ENCODE measurements at places on chromosomes 5 and 9.
A peak's percentile ranks its signal among the peaks of the same experiment; 100 is the strongest.

DNA sequence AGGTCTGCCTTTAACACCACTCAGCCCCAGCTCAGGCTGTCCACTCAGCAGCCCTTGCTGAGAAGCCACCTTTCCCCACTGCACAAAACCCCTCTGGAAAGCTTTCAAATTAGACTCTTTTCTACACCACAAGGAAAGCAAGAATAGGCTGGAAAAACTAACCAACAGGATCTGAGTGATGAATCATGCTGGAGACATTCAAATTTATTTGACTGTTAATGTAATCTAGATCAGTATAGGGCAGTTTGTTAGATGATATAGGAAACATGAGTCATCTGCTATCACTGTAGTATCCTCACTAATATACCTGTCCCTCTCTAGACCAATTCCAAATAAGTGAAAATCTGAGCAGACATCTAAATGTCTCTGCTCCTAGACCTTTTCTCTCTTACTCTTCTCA lies 127.8 kb upstream of the PAM start:
- no peak for DNase-seq

DNA sequence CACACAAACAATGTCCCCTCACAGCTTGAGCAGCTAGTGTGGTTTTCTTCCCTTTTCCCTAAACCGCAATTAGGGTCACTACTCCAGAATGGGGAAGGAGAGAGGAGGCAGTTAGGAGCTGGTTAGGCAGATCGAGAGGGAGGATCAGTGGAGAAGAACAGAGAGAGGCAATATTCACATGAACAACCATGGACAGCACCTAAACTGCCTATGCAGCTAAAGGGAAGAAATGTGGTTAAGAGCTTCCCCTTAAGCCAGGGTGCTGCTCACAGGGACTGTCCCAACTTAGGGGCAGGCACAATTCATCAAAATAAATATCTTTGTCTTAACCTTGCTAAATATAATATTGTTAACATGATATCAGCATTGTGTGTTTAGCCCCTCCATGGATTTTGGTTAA lies 359.3 kb upstream of the CDH18 start:
- DNase-seq: no peak

- no peak for DNase-seq
These were observed 326.7 kb upstream of the EFNA5 start for GRCh38 chr5:107997338-107997980.

- DNase-seq: no peak
These were observed 22.0 kb downstream of the HINT1 start for GRCh38 chr5:131142970-131143617.

DNA sequence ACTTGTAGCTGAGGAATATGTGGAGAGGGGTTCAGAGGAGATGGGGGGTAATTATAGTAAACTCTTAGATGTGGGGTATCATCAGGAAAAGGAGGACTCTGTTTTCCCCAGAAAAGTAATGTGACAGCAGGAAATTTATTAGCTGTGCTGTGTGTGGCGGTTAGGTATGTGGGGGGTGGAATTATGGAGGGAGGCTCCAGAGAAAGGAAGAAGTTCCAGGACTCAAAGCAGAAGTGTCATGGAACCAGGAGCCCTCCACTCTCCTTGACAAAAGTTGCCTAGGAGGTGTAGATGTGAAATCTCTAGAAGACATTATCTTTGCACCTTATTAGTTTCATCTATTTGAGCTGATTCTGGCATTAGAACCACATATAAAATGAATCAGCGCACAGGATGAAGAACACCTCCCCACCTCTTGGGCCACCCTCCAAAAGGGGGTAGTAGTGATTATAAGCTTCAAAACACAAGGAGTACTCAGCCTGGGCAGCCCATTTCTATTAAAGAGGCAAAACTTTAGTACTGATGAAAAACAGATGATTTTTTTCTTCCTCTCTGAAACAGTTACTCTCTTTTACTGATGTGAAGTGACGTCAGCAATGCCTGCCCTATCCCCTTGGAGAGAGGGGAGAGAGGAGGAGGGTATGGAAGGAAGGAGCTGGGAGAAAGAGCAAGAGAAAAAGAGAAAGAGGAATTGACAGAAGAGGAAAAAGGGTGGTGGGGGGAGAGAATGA lies 18.2 kb downstream of the NR2F1 start:
- no peak for DNase-seq

- peak; percentile 30 for DNase-seq
These were observed 5.1 kb upstream of the RGMB start for GRCh38 chr5:98768160-98768959.

GRCh38 chr9:1386420-1386819 lies 336.3 kb downstream of the DMRT2 start:
- DNase-seq: no peak

DNA sequence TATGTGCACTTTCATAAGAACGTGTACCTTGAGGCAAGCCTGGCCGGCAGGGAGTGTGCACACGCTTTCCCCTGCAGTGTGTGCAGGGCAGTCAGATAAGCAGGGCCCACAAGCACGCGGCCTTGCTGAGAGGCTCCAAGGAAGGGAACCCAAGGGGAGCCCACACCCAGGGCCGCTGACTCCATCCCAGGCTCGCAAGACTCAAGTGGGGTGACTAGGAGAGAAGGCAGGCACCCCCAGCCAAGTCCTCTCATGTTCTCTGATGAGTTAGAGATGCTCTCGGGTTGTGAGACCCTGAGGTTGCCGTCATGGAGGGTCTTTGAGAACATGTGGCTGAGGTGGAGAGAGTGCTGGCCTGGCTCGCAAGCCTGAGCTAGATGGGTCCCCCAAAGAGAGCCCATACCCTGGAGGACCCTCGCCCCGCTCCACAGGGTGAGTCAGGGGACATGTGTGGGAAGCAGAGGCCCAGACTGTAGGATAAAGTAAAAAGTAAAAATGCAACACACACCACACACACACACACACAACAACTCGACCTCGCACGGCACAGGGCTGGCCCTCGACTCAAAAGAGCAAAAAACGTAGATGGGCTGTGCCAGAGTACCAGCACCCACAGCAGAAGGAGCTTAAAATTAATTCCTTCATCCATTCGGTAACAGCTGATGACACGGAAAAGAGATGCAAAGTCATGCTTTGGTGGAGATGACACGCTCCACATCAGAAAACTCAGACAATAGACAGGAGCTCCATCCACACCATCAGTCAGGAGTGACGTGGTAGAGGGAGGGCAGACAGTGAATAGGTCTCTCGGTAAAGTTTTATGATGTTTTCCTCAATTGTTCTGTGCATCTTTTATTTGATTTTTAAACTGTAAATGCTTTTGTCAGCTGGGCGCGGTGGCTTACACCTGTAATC lies 54.8 kb upstream of the NKD2 start:
- DNase-seq: no peak

- no peak for DNase-seq
These were observed 380.3 kb upstream of the ACTBL2 start for GRCh38 chr5:57862942-57863341.

GRCh38 chr5:21807953-21808352 lies 1045.2 kb downstream of the CDH12 start:
- no peak for DNase-seq

GRCh38 chr5:126339215-126339805 lies 83.9 kb upstream of the GRAMD2B start:
- peak; percentile 35 for DNase-seq

GRCh38 chr5:103254921-103255320 lies 3.6 kb upstream of the MACIR start:
- no peak for DNase-seq

GRCh38 chr5:141479776-141480175 lies 4.0 kb downstream of the PCDHGC3 start:
- DNase-seq: no peak

DNA sequence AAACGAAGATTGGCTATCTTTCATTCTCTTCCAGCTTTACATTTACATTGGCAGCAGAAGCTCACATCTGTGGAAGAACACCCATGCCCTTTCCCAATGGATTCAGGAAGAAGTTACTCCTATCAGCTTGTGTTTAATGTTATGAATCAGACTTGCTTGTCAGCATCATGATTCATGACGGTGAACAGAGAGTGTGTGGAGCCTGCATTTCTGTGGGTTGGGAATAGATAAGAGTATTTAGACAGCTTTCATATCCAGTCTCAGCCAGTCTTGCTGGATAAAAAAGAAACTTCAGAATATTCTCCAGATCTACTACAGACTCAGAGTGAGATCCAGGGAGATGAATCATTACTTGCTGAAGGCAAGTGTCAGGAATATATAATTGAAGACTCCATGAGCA lies 812.9 kb upstream of the ZNF608 start:
- no peak for DNase-seq

DNA sequence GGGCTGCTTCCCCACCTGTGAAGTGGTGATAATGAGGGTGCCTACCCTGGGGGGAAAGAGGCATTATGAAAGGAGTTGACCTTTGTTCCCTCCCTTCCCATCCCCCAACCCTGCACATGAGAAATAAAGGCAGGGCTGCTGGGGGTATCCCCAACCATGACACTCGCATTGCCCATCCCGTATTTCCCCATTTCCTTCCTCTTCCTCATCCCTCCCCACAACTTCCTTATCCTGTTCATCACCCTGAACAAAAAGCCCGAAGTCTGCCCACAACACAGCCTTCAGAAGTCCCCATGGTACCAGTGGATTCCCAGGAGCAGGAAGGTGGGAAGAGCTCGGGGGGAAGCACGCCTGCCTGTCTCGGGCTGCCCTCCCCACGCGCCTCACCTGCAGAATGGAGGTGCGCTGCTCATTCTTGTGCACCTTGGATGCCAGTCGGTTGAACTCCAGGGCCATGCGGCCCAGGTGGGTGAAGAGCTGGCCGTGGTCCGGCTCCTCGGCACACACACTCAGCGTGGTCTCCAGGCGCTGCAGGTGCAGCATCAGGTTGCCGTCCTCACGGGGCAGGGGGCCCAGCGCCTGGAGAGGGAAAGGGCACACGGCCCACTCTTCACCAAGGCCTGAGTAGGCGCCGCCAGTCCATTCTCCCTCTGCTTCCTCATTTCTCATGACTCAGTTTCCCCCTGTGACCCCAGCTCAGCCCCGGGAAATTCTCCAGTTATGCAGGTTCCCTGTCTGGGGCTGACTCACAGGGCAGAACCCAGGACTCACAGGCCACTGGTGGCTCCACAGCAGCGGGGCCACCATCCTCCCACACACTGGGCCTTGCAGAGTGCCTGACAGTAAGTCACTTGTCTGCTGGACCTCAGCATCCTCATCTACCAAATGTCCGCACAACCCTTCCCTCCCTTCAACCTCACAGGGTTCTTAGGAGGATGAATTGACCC lies 24.2 kb downstream of the TNIP1 start:
- no peak for DNase-seq

DNA sequence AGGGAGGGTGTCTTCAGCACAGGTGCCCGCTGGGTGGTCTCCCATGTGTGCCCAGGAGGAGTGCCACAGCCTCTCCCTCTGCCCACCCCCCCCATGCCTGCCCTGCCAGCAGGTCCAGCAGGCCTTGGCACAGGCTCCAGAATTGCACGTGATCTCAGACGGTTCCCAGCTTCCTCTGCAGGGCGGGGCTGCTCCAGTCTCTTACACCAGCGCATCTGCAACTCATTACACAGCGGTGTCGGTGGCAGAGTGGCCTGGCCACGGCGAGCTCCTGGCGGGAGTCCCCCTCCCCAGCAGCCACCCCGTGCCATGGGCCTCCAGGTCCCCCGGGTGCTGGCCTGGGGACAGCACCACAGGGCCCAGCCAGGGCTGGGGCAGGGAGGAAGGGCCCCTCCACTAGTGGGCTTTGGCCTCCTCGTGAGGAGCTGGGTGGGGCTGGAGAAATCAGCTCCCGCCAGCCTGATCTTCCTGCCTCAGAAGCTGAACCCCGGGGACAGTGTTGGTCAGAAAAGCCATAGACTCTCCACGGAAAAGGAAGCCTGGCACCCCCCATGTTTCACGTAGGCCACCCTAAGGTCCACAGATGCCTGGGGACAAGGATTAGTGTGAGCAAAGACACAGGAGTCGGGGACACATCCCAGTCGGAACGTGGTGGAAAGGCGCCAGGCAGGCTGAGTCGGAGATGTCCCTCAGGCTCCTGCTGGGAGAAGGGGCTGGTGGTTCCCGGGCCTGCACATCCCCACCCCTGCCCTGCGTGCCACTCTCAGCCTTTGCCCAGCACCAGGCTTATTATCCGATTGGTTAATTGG lies 40.2 kb downstream of the RXRA start:
- no peak for DNase-seq

DNA sequence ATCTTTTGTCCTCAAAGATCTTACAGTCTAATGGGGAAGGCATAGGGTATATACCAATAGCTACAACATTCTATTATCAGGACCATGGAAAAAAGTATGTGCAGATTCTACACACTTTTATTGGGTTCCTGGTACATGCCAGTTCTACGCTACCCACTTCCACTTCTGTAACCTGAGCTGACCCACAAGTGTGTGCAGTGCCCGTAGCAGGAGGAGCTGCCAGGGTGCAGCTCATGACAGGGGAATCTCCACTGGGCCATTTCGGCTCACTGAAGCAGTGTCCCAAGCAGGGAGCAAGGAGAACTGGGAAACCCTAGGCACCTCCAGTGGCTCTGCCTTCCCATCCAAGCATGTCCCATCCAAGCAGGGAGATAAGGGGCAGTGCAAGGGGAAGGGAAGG lies 60.4 kb downstream of the FOXI1 start:
- DNase-seq: no peak

DNA sequence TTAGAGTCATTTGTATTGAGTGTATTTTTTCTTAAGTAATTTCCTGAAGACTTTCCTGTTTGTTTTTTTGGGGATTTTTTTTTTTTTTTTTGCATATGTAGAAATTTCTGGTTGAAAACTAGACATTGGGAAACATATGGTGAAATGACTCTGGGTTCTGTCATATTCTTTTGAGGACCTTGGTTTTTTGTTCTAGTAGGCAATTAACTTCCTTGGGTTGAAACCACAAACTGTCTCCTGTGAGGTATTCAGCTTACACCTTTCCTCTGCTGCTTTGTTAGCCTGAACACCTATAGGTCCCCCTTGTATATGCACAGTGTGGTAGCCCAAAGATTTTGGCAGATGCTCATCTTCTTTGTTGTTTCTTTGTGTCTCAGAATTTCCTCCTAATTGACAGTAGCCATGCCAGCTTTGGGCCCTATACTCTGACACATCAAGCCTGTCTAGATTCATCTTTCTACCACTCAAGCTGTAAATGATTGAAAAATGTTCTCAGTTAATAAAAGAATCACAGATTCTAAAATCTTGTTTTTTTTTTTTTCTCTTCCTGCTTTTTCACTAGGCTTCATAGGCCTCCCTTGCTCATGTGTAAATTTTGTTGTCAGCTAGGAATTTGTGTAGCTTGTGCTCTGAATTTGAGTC lies 140.6 kb downstream of the COMMD10 start:
- no peak for DNase-seq

DNA sequence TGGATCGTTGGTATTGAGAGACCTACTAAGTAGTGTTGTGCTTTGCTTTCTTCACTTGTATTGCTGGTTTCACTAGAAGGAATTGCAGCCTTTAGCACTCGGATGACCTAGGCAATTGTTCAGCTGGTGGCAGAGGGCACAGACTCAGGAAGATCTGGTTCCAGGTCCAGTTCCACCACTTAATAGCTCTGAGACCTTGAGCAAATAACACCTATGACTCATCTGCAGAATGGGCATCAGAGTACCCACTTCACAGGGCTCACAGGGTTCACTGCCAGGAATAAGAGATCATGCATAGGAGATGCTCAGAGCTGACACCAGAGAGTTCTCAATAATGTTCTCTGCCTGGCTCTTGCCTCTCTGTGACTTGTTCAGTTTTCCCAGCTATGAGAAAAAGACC lies 133.6 kb downstream of the SIL1 start:
- no peak for DNase-seq
